ENCODE measurements at places on chromosomes 1 and 21. TPM values are rescaled to one million over a fixed set of nuclear protein-coding genes. Genes with fewer than 3 reads are reported as not detected.

The NEGR1 gene
- not detected for total RNA-seq

The PSRC1 gene
- total RNA-seq, result 17.6 TPM

The NCF2 gene
- total RNA-seq, result 9.0 TPM

The ZBTB8A gene
- 0.35 TPM for total RNA-seq

- DNase-seq, result no peak
Measured at GRCh38 chr1:205570796-205571537, 60.8 kb downstream of the ELK4 start.

DNA sequence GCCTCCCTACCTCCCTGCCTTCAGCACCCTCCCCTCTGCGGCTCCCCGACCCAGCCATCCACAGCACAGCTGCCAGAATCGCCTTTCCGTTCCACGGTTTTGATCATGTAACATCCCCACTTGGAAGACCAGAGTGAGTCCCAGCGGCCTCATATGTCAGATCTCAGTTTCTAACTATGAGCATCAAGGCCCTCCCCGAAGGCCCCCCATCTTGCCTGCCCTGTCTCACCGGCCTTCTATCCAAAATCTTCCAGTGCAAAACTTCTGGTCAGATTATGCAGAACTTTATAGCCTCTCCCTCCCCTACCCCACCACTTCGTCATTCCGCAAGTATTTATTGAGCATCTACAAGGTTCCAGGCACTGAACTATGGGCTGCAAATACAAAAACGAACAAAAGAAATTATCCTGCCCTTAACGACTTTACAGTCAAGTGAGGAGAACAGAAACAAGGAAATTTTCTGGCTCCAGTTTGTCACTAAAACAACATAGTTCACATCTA is 20.3 kb upstream of the LMX1A start:
- DNase-seq, result no peak

GRCh38 chr21:14376854-14377253 is 6.1 kb downstream of the HSPA13 start:
- DNase-seq, result no peak

- DNase-seq, result peak; percentile 69
Measured at GRCh38 chr1:24385160-24385940, 28.2 kb downstream of the STPG1 start.

- DNase-seq, result no peak
Measured at GRCh38 chr21:26025536-26026512, 144.7 kb downstream of the APP start.

DNA sequence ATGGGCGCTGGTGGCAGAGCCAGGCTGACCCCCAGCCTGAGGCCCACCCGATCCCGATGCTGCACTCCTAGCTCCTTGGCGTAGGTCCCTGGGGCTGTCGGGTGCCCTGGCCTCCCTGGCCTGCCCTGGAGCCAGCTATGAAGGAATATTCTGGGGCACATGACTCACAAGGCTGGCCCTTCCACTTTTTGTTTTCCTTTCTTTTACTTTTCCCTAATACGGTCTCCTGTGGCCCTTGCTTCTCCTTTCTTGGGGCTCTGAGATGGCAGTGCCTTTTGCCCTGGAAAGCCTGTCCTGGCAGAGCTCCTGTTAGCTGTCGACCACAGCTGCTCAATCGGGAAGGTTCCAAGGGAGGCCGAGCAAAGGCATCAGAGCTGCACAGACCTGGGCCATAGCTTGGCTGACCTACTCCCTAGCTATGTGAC is 22.1 kb downstream of the ARHGEF10L start:
- no peak for DNase-seq

DNA sequence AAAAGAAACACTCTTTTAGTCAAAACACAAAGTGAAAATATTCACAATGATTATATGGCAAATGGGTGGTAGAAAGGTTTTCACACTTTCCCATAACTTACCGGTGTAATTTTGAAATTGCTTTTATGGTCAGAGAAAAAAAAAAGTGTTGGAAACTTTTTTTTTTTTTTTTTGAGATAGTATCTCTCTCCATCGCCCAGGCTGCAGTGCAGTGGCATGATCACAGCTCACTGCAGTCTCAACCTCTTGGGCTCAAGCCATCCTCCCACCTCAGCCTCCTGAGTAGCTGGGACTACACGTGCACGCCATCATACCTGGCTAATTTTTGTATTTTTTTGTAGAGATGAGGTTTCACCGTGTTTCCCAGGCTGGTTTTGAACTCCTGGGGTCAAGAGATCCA is 3.3 kb downstream of the IFNGR2 start:
- peak; percentile 55 for DNase-seq

DNA sequence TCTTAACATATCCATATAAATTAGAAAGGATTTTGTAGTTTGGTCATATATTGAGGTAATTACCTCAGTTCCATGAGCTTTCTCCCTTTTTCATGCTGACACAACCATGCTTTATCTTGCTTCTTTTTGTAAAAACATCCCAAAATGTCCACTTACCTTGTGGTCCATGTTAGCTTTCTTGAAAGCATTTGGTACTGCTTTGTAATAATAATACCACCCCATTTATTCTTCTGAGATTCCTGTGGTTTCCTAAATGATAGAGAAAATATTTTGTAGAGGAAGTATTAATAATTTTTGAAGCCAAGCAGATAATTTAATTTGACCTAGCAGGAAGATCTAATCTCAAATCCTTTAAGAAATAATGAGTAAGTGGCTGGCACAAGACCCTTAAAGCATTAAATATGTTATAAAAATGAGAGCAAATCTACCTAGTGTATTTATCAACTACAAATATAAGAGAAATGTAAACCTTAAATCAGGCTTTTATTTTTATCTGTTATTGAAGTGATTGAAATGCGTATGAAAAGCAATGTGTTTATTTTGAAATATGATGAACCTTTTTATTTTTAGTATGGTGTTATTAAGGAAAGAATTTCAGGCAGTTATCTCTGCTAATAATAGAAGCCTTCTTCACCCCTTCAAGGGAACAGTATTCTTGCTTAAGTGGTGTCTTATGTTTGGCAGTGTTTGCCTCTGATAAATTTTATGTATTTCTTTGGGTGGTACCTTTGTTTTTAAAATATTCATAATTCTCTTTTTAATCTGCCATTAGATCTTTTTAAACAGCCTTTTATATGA is 9.2 kb downstream of the PRKAA2 start:
- no peak for DNase-seq

DNA sequence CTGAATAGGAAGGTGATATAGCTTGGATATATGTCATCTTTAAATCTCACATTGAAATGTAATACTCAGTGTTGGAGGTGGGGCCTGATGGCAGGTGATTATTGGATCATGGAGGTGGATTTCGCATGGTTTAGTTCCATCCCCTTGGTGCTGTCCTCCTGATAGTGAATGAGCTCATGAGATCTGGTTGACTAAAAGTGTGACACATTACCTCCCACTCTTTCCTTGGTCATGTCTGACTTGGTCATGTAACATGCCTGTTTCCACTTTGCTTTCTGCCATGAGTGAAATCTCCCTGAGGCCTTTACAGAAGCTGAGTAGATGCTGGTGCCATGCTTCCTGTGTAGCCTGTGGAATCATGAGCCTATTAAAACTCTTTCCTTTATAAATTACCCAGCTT is 664.5 kb upstream of the NR5A2 start:
- DNase-seq, result peak; percentile 5

DNA sequence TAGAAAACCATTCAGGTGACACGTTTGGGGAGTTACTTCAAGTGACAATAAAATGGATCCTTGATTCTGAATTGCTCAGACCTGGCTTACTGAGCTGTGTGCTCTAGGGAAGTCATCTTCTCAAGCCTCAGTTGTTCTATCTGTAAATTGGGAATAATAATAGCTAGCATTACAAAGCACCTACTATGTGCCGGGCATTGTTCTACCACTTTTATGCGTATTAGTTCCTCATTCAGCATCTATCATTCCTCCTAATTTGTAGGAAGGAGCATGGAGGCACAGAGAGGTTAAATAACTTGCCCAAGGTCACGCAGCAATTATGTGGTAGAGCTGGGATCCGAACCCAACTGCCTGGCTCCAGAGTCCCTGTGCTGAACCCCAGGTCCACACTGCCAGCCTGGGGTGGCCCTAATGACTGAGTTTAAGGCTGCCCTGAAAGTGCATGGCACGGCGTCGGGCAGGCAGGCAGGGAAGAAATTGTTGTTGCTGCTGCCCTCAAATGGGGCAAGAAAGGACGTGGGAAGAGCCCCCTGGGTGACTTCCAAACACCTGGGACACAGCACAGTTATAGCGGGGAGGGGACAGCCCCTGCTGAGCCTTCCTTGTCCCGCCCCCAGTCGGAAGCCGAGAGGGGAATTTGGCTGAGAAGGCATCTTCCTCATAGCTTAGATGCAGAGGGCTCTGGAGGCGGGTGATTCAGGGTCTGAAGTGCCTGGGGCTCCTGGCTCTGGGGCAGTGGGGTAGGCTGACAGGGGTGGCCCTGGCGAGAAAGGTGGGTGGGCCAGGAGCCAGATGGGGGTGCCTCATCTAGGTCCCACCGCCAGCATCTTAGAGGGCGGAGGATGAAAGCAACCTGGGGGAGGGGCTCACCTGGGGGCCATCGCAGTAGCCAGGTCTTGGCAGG is 86.5 kb upstream of the IFFO2 start:
- peak; percentile 50 for DNase-seq

Measured in activated CD4-positive, alpha-beta T cell treated with anti-CD3 and anti-CD28 coated beads for 36 hours (primary cell).